ENCODE measurements at places on chromosomes 6 and 20.

DNA sequence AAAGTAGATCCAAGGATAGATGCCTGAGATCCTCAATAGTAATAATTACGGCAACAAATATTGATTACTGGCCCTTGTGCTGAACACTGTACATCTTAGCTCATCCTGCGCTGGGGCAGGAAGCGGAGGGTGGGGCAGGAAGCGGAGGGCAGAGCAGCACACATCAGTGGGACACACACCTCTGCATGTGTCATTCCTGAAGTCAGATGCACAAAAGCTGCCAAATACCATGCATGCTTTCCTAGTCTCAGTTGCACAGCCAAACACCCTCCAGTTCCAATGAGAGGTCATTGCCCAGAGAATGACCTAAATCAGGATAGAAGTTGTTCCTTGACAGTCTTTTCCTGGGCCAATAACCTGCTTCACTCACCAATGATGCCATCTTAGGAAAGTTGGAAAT, 74.4 kb upstream of the FOXC1 start:
- no peak for DNase-seq

GRCh38 chr20:38258545-38259215, 1.9 kb downstream of the KIAA1755 start:
- DNase-seq = no peak

DNA sequence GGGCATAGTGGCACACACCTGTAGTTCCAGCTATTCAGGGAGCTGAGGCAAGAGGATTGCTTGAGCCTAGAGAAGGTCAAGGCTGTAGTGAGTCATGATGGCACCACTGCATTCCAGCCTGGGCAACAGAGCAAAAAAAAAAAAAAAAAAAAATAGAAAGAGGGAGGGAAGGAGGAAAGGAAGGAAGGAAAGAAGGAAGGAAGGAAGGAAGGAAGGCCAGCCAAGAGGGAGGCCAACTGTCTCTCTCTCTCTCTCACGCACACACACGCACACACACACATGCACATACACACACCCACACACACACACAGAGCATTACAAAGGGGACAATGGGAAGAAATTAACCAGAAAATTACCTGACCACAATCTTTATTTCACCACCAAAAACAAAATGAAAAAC, 50.6 kb upstream of the COL9A1 start:
- DNase-seq = no peak

DNA sequence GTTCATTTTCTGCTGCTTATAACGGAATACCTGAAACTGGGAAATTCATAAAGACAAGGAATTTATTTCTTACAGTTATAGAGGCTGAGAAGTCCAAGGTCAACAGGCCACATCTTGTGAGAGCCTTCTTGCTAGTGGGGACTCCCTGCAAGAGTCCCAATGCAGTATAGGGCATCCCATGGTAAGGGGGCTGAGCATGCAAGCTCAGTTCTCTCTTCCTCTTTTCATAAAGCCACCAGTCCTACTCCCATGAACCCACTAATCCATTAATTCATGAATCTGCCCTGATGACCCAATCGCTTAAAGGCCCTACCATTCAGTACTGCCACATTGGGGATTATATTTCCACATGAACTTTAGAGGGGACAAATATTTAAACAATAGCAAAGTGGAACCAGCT, 26.5 kb downstream of the CYB5R4 start:
- DNase-seq = no peak

DNA sequence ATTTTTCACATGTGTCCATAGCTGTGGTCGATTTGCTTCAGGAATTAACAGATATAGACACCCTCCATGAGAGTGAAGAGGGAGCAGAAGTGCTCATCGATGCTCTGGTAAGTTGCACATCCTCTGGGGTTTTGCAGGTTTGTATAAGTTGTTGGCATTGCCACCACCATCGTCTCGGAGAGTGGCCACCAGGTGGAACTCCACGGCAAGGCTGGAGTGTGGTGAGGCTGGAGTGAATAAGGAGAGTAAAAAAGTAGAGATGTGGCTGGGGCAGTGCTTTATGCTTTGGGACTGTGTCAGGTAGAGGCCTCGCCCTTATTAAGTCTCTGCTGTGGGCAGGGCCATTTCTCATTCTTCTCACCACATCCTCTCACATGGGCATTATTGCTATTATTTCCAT, 63.7 kb downstream of the CTNNBL1 start:
- no peak for DNase-seq

- DNase-seq = no peak
Observed at GRCh38 chr6:18211338-18211737, 53.0 kb downstream of the DEK start.

DNA sequence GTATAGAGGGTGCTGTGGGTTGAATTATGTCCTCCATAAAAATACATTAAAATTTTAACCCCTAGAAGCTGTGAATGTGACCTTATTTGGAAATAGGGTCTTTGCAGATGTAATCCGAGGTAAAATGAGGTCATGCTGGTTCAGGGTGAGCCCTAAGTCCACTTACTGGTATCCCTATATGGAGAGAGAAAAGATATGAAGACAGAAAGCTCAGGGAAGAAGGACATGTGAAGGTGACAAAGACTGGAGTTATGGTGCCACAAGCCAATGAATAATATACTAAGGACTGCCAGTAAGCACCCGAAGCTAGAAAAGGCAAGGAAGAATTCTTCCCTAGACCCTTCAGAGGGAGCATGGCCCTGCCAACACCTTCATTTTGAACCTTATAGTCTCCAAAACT, 50.2 kb downstream of the PLN start:
- DNase-seq = no peak

GRCh38 chr20:41287327-41287726, 30.2 kb downstream of the ZHX3 start:
- DNase-seq = no peak

DNA sequence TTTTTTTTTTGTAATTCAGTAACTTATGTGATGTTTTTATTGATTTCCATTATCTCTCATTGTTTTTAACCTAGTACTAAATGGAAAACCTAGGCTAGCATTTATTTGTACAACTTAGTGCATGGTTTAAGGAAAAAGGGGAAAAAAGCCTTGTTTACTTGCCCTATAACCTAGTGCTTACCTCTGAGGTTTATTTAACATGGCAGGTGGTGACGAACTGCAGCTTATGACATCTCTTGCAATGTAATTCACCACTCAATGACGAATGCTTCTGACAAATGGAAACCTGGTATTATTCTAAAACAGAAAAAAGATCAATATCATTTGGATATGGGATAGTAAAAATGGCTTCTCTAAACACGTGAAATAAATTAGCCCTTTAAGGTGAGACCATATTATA, 618.6 kb upstream of the FLRT3 start:
- no peak for DNase-seq

DNA sequence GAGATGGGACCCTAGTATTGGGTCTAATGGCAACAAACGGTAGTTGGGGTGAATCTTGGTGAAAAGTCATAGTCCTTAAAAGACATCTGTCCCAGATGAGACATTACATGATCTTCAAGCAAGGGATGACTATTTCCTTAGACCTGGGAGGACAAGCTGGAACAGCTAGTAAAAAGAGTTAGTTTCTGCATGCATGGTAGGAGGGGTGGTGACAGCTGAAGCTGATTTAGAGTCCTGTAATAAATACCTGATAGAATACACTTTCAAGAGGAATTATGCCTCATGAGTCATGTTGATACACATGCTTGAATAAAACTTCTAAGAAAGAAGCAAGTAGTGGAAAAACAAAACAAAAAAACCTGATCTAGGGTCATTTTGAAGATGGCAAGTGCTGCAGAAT, 247.4 kb downstream of the CD109 start:
- no peak for DNase-seq

GRCh38 chr6:96651816-96652215, 88.9 kb downstream of the FHL5 start:
- no peak for DNase-seq

GRCh38 chr6:45422503-45423110, 44.9 kb upstream of the SUPT3H start:
- peak; percentile 16 for DNase-seq

- DNase-seq = no peak
Observed at GRCh38 chr6:75551367-75551952, 50.2 kb upstream of the SENP6 start.

DNA sequence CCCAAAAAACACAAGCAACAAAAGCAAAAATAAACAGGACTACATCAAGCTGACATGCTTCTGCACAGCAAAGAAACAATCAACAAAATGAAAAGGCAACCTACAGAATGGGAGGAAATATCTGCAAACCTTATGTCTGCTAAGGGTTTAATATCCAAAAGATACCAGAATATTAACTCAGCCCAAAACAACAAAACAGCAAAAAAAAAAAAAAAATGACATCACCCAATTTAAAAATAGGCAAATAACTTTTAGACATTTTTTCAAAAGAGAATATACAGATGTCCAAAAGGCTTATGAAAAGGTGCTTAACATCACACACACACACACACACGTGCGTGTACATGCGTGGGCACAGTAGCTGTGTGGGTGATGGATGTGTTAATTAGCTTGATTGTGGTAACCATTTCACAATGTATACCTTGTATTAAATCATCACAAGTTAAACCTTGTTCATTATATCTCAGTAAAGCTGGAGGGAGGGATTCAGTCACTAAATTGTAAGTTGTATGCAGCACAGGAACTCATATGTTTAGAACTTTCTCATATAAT, 52.4 kb downstream of the QKI start:
- DNase-seq = no peak

All from activated CD4-positive, CD25-positive, alpha-beta regulatory T cell (primary cell).